ENCODE measurements at places on chromosomes 7 and 10.

DNA sequence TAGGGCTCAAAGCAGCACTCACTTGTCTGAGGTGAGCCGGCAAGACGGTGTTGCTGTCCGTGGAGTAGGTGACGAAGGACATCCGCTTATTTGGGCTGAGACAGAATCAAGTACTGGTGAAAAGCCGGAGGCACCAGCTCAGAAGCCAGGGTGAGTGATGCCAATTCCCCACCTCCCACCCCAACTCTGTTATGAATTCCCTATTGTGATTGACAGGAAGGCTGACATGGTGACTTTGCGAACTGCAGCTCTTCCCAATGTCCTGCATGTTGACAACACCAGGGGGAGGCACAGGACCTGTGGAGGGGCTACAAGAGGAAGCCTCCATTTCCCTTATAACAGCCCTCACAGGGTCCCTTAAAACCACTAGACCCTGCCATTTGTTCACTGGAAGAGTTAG, 52.3 kb upstream of the MSMB start:
- DNase-seq: no peak

DNA sequence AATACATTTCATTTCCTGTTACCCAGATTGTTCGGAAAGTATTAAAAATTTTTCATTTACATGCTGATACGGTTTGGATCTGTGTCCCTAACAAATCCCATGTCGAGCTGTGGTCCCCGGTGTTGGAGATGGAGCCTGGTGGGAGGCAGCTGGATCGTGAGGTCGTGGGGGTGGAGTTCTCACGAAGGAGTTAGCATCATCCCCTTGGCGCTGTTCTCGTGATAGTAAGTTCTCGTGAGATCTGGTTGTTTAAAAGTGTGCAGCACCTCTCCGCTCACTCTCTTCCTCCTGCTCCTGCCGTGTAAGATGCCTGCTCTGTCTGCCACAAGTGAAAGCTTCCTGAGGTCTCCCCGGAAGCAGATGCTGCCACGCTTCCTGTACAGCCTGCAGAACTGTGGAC, 30.9 kb downstream of the PLEKHS1 start:
- no peak for DNase-seq

GRCh38 chr7:43764039-43764761, 5.7 kb downstream of the BLVRA start:
- peak; percentile 25 for DNase-seq

DNA sequence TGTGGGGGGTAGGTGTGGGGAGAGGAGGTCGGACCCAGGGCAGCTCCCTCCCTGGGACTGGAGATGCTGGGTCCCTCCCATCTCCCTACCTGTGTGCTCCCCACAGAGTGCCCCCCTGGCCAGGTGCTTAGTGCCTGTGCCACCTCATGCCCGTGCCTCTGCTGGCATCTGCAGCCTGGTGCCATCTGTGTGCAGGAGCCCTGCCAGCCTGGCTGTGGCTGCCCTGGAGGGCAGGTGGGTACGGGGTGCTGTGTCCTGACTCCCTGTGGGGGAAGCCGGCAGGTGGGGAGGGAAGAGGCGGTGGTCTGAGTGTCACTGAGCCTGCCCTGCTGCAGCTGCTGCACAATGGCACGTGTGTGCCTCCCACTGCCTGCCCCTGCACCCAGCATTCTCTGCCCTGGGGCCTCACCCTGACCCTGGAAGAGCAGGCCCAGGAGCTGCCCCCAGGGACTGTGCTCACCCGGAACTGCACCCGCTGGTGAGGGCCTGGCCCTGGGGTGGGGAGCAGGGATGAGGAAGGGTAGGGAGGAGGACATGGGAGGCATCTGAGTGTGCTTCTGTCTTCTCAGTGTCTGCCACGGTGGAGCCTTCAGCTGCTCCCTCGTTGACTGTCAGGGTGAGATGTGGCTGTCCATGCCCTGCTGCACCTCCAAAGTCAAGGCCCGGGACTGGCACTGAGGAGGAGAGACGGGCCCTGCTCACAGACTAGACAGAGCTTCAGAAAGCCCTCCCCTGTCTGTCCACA, 11.7 kb upstream of the ZNF862 start:
- DNase-seq: no peak

DNA sequence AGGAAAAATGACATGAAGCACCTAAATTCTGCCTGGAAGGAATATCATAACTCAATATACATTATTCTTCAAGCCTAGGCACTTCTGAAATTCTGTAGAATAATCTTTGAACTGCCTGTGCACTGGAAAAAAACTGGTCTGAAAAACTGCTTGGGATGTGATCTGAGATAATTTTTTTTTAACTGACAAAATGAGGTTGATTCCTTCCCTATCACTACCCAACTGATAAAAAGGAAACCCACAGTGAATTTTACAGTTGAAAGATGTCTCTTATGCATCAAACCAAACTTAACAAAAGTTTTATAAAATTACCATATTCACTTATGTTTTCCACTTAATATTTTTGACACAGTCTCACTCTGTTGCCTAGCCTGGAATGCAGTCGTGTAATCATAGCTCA, 67.2 kb upstream of the FAM133B start:
- DNase-seq: no peak

- no peak for DNase-seq
Observed at GRCh38 chr10:123480845-123481244, 185.3 kb upstream of the GPR26 start.

DNA sequence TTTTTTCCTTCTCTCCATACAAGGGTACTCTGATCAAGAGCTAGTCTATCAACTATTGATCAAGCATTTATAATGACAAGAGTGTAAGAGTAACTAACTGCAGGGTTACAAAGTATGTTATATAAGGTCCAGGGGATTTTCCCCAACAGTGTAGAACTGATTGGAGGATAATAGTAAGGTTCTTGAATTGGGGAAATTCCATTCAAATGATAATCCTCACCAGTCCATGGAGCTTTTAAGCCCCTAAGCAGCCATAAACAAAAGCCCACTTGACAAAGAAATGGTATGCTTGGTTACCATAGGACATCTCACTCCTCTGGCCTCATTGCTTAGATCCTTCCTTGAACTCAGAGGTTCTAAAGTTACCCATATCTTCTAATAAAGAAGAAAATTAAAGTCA, 8.2 kb downstream of the YME1L1 start:
- no peak for DNase-seq

GRCh38 chr7:4200546-4201094, 481.5 kb upstream of the FOXK1 start:
- no peak for DNase-seq

DNA sequence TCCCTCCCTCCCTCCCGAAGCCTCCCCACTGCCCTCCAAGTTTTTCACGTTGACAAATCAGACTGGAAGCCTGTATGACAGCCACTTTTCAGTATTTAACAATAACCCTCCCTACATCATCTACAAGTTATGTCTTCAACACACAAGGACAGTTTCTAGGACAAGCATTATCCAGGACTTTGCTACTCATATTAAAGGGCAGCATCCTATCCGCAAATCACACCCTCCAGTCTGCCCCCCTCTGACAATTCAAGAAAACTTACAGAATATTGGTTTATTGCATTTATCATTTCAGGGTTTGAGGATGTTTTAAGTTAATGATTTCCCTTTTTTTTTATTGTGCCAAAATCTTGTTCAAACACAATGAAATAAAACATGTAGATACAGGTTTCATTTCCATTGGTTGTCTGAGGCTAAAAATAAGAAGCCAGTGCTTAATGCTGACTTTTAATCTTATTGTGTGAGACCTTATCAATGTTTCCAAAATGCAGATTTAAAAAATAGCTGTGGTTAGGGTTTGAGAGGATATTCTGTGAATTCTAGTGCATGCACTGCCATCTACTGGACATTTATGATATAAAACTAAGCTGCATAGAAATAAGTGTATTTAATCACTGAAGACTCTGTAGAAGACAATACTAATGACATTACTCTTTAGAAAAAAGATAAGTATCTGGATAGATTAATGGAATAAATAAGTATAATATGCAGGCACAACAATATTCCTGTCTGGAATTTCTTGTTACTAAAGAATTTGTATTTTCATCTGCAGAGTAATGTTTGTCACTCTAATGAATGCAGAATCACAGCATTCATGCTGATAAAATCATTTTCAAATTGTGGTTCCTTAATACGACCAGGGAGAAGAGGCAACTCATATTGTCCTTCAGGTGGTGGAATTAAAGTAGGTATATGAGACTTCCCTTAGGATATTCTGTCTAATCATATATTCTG, 64.1 kb downstream of the CAV1 start:
- no peak for DNase-seq

DNA sequence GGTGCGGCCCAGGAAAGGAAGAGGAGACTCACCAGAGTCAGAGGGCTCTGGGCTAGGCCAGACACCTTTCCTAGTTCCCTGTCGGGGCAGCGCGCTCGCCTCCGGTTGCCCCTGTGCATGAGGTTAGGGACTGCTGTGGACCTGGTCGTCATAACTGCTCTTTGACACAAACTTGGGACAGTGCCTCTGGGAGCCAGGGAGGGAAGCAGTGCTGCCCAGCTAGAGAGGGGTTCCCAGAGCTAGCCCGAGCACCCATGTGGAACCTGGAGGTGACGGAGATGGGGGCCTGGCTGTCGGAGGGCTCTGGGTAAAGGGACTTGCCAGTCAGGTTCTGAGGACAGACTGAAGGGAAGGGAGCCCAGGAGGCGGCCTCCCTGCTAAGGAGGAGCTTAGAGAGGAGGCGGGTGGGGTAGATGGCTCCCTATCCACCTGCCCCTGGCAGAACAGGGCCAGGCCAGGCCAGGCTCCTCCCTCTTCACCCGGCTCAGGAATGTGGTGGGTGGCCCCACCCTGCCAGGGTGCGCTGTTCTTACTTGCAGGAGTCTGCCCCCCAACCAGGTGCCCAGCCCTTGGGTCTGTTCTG, 29.7 kb downstream of the AGAP3 start:
- no peak for DNase-seq

DNA sequence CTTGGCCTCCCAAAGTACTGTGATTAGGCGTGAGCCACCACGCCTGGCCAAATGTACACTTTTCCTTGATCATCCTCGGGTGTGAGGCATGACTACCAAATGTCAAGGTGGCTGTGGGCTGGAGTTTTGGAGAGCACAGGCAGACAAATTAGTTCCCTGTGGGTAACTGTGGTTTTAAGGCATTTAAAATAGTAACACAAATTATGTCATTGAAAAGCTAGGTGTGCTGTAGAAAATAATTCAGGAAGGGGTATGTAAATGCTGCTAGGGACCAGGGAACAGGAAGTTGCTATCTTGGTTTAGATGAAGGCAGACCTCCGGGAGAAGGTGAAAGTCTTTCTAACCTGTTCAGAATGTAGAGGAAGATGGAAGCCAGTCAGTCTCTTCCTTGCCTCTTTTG, 9.9 kb downstream of the GLRX3 start:
- DNase-seq: no peak

DNA sequence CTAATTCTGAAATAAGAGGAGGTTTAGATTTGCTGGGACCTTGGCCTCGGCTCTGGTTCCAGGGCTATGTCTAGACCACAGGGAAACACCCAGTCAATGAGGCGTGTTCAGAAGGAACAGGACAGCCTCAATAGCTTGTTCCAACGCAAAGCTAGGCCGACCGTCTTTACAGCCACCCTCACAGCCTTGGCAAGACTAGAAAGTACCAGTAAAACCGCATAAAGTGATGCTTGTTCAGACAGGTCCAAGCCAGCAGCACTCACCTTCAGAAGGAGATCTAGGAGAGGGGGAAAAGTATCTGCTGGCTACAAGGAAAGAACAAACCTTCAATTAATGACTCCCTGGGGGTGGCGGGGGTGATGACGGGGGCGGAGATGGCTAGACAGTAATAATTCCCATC, 50.1 kb upstream of the LMTK2 start:
- DNase-seq: no peak

DNA sequence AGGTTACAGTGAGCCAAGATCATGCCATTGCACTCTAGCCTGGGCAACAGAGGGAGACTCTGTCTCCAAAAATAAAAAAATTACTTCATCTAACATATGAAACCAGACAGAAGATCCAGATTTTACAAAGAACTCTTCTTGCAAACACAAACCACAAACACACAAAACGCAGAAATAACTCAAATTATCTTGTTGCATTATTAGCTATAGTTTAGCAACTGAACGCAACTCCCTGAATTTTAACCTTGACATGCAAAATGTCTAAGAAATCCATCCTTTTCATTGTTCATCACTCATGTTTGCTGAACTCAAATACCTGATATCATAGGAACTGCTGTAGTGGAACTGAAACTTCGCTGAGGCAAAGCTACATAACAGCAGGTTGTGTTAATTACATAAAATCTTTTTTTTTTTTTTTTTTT, 64.1 kb downstream of the MICU1 start:
- DNase-seq: no peak

DNA sequence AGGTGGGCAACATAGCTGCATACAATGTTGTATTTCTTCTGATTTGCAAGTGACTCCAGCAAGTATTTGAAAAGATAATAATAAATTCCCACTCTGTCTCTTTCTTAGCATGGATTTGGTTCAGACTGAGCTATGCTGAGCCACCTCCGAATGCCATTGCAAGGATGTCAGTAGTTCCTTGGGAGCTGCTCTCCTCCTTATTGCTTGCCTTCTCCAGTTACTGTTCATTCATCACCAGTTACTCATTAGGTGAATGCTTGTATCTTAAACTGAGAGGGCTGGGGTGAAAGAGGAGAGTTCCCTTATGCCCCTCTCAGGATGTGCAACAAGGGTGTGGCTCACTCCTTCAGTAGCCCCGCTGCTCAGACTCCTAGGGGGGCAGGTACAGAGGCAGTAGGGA, 78.4 kb upstream of the PRKAR2B start:
- no peak for DNase-seq

GRCh38 chr7:64879800-64880199, 23.3 kb upstream of the ZNF273 start:
- DNase-seq: no peak

GRCh38 chr7:101410743-101411507, 48.2 kb downstream of the COL26A1 start:
- peak; percentile 75 for DNase-seq

- DNase-seq: no peak
Observed at GRCh38 chr7:84218681-84219080, 24.1 kb upstream of the SEMA3A start.

DNA sequence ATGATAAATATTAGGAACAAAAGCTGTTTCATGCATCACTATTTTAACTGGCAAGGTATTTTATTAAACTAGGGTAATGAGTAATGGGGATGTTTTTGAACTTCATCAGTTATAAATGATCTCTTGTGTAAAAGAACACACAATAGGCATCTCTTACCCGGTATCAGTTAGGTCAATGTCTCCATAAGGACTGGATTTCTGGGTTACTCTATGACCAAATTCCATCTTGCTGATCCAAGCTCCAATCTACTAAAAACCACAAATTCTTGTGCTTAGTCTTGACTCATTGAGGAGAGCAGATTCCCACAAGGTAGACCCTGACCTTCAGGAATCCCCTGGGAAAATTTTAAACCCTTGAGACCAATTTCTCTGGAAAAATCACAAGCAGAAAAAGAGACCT, 1167.7 kb downstream of the XPNPEP1 start:
- DNase-seq: no peak
